AML-193 (cell line): ENCODE measurements at places on chromosomes 3 and 15.

GRCh38 chr3:126896968-126897367 is 85.9 kb upstream of the PLXNA1 start:
- no peak for DNase-seq

- no peak for DNase-seq
These were observed 88.7 kb upstream of the MRPL3 start for GRCh38 chr3:131591394-131592014.

DNA sequence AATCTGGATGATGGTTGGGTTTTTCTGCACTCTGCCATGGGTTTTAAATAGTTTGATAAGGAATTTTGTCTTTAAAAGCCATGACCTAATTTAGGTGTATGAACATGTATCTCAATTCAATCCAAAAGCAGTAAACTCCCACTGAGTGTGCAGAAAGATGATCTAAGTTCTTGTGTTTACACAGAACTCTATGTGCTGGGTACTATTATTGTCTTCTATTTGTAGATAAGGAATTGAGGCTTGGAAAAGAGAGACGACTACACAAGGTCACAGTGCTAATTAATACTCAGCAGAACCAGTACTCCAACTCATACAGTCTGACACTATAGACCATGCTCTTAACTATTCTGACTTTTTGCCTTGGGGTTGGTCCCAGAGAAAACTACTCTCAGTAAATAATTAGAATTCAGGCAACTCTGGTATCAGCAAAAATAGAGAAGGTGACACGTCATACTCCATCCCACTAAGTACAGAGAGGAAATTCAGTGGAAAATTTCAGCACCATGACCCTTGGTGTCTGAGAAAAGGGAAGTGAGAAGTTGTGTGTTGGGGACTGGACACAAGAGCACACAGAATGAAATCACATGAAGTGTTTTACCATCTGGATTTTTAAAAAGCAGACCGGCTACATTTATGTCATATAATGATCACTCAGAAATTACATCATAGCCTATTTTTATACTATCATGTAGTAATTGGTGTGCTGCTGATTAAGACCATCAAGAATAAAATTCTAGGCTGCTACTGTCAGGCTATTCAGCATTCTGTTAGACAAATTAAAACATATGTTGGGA is 18.3 kb upstream of the MYH15 start:
- peak; percentile 92 for DNase-seq

DNA sequence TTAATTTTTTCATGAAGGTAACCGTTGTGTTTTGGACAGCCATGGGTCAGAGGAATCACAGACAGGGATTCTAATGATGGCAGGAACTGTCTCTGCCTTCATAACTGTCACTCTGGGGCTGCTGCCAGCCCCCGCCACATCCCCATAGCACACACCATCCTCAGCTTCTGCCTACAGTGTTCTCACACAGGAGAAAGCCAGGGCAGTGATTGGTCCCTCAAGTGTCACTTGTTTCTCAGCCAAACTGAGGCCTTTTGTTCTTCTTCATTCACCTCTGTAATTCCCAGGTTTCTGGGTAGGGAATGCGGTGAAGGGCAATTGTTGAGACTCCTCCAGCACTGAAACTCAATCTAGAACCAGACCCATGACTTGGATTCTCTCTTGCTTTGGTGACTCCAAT is 65.4 kb upstream of the C3orf80 start:
- DNase-seq: no peak

GRCh38 chr3:25967385-25967784 is 177.5 kb downstream of the OXSM start:
- no peak for DNase-seq
